ENCODE measurements at places on chromosomes 2 and 18. TPM values are rescaled to one million over a fixed set of nuclear protein-coding genes. Genes with fewer than 3 reads are reported as not detected.

DNA sequence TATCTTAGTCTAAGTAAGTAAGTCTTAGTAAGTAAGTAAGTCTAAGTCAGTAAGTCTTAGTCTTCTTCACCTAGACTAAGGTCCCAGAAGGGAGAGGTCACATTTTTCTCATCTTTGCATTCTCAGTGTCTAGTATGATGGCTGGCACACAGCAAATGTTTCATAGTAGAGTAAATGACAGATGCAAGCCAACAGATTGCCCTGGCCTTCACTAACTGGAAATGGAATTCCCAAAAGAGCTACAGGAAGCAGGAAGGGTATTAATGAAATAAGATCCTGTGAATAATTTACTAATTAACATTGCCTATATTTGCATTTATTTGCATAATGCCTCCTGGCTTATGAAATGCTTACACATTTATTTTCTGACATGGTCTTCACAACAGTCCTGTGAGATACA, 221.6 kb downstream of the RAD51AP2 start:
- no peaks in the 10 kb centered on the region for H3K36me3 ChIP-seq
- no peak overlapping the region for H3K27ac ChIP-seq
- no peak overlapping the region for H3K4me3 ChIP-seq
- DNase-seq, result no peak

DNA sequence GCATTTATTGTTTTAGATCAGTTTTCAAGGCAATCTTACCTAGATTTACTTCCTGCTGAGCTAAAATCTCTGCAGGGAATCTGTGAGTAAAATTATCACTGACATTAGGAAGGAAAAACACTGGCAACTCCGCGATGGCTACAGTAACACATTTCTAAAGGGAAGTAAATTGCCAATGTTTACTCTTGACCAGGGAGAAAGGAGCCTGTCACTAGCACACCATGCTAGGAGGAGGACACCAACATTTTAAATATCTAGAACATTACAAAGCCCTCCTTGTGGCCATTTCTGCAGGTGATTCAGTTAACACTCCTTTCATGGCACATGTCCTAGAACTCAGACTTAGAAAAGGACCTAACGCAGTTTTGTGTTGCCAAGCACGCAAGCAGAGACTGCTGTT, 58.4 kb downstream of the TCF4 start:
- no peaks in the 10 kb centered on the region for H3K27me3 ChIP-seq
- H3K27ac ChIP-seq, result no peak overlapping the region
- no peaks in the 10 kb centered on the region for H3K4me1 ChIP-seq
- H3K4me3 ChIP-seq, result no peak overlapping the region
- no peak for DNase-seq

- peaks cover 3% of the 10 kb centered on the region for H3K4me1 ChIP-seq
- no peak for DNase-seq
- H3K36me3 ChIP-seq, result no peaks in the 10 kb centered on the region
- H3K27ac ChIP-seq, result no peak overlapping the region
These were observed 474.1 kb downstream of the IRS1 start for GRCh38 chr2:226325526-226325925.

DNA sequence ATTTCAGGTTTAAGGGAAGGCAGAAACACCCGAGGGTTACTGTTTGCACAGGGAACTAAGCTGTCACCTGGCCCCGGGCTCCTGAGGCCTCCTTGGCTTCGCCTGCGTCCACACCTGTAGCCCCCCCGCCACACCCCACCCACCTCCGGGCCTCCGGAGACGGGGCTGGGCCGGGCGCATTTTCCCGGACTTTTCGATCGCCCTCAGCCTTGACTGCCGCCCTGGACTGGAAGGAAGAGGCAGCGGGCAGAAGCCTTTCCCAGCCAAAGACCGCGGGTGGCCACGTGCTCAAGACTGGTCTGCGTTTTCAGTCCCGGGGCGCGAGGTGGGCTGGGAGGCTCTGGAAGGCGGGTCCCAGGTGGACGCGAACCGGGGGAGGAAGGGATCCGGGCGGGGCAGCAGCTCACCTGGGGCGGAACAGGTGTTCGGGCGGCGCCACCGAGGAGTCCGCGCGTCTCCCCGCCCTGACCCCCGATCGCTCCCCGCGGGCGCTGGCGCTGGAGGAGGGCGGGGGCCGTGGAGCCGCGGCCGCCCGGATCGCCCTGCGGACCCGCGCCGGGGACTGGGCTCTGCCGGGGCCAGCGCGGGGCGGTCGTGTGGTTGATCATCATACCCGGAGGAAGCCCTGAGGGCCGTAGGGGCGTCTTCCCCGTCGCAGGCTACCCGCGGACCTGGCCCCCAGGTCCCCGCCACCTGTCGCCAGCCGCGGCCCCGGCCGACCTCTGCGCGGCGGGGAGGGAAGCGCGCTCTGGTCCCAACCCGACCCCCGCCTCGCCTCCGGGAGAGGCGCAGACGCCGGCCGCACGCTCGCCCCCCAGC, 3.2 kb downstream of the ID2 start:
- no peak for DNase-seq
- no peaks in the 10 kb centered on the region for H3K27me3 ChIP-seq
- H3K4me1 ChIP-seq, result no peaks in the 10 kb centered on the region
- H3K27ac ChIP-seq, result no peak overlapping the region

DNA sequence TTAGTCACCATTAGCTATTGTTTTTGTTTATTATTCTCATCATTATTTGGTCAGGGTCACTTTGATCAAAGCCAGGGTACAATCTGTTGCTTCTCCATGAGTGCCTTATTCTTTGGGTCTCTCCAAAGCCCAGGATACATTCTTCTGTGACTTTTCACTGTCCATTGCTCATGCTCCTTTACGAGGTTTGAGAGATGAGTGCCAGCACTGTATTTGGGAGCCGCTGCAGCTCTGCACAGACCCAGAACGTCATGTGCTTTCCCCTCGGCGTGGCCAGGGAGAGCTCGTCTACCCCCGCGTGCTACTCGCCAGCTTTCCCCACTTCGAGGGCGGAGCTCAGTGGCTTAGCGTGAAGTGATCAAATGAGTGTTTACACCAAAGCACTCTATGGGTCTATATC, 123.7 kb downstream of the COL6A3 start:
- no peaks in the 10 kb centered on the region for H3K36me3 ChIP-seq
- H3K27me3 ChIP-seq, result no peaks in the 10 kb centered on the region
- no peak overlapping the region for H3K27ac ChIP-seq
- peaks cover 9% of the 10 kb centered on the region for H3K4me1 ChIP-seq
- no peak overlapping the region for H3K4me3 ChIP-seq

DNA sequence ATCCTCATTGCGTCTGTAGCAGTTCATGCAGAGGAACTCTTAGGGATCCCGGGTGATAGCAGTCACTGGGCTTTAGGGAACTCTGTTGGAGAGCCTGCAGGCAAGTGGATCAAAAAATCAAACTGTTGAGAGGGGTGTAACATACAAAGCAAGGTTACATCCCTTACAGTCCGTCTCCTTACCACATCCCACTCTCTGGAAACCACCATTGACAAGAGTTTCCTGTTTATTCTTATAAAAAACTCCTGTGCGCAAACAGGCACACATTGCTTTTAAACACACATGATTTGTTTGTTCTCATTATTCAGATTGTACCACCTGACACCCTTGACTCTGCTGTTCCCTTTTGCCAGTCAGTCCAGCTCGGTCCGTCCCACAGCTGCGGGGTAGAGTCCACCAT, 137.7 kb downstream of the LTBP1 start:
- H3K36me3 ChIP-seq, result no peaks in the 10 kb centered on the region
- DNase-seq, result no peak
- no peak overlapping the region for H3K27ac ChIP-seq
- no peaks in the 10 kb centered on the region for H3K27me3 ChIP-seq

DNA sequence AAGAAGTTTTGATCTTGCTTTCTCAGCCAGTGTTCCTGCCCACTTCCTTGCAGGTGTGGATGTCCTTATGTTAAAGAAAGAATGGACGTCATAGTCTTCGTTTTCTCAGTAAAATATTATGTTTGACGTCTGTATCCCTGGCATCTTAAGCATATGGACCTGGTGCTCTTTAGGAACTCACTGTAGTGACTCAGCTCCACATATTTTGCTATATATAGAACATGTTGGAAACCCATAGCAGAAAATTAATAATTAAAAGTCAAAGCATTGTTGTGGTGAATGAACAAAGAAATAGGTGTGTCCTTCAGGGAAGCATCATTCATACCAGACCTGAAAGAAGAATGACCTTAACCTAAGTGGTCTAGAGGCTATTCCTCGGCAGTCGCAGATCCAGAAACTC, 196.1 kb downstream of the MCFD2 start:
- H3K27ac ChIP-seq, result no peak overlapping the region
- H3K27me3 ChIP-seq, result no peaks in the 10 kb centered on the region
- H3K4me1 ChIP-seq, result peaks cover 37% of the 10 kb centered on the region

GRCh38 chr2:172249986-172250385, 147.3 kb upstream of the DLX2 start:
- DNase-seq, result no peak
- H3K27ac ChIP-seq, result no peak overlapping the region
- H3K4me3 ChIP-seq, result no peak overlapping the region

- no peak overlapping the region for H3K27ac ChIP-seq
- no peaks in the 10 kb centered on the region for H3K27me3 ChIP-seq
- H3K4me3 ChIP-seq, result no peak overlapping the region
- H3K4me1 ChIP-seq, result peaks cover under 1% of the 10 kb centered on the region
These were observed 50.4 kb upstream of the EPAS1 start for GRCh38 chr2:46246790-46247189.

- no peaks in the 10 kb centered on the region for H3K36me3 ChIP-seq
- H3K4me1 ChIP-seq, result no peaks in the 10 kb centered on the region
- H3K27ac ChIP-seq, result no peak overlapping the region
- no peaks in the 10 kb centered on the region for H3K27me3 ChIP-seq
These were observed 72.0 kb downstream of the KCNG2 start for GRCh38 chr18:79869591-79870300.

DNA sequence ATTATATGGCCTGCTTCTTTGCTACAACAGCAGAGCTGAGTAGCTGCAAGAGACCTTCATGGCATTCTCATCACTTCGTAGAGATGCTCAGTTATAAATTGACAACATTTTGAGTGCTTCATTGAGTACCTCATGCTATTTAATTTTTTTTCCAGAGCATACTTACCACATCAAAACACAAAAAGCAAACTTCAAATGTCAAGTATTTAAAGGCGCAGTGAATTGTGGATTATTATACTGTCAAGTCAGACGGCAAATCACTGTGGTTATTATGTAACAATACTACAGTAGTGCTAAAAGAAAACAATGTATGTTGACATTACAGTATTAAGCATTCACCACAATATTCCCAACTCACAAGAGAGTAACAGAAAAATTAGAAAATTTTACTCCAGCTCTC, 12.5 kb downstream of the ZC3H8 start:
- H3K27me3 ChIP-seq, result no peaks in the 10 kb centered on the region
- DNase-seq, result no peak
- H3K27ac ChIP-seq, result no peak overlapping the region
- H3K4me3 ChIP-seq, result no peak overlapping the region
- H3K4me1 ChIP-seq, result no peaks in the 10 kb centered on the region

DNA sequence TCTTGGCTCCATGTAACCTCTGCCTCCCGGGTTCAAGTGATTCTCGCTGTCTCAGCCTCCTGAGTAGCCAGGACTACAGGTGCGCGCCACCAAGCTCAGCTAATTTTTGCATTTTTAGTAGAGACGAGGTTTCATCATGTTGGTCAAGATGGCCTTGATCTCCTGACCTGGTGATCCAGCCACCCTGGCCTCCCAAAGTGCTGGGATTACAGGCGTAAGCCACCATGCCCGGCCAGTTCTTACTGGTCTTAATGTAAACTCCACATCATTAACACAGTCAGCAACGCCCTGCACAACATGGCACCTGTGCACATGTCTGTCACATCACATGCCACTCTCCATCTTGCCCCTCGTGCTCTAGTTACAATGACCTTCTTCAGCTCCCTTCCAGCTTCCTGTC, 5.8 kb upstream of the KIF3C start:
- no peak overlapping the region for H3K4me3 ChIP-seq
- no peaks in the 10 kb centered on the region for H3K27me3 ChIP-seq
- no peaks in the 10 kb centered on the region for H3K4me1 ChIP-seq
- H3K27ac ChIP-seq, result no peak overlapping the region
- no peak for DNase-seq
- H3K36me3 ChIP-seq, result no peaks in the 10 kb centered on the region

GRCh38 chr2:7205151-7205830, 288.1 kb downstream of the RNF144A start:
- H3K27ac ChIP-seq, result no peak overlapping the region
- no peak for DNase-seq
- no peaks in the 10 kb centered on the region for H3K36me3 ChIP-seq
- no peaks in the 10 kb centered on the region for H3K4me1 ChIP-seq
- no peak overlapping the region for H3K4me3 ChIP-seq

- DNase-seq, result no peak
- H3K27ac ChIP-seq, result no peak overlapping the region
- H3K36me3 ChIP-seq, result no peaks in the 10 kb centered on the region
- no peak overlapping the region for H3K4me3 ChIP-seq
- H3K27me3 ChIP-seq, result no peaks in the 10 kb centered on the region
These were observed 13.9 kb upstream of the VRK2 start for GRCh38 chr2:58032764-58033080.

GRCh38 chr2:161052214-161052613, 108.0 kb upstream of the TANK start:
- H3K27me3 ChIP-seq, result no peaks in the 10 kb centered on the region
- no peak overlapping the region for H3K27ac ChIP-seq
- no peak for DNase-seq
- H3K4me3 ChIP-seq, result no peak overlapping the region

DNA sequence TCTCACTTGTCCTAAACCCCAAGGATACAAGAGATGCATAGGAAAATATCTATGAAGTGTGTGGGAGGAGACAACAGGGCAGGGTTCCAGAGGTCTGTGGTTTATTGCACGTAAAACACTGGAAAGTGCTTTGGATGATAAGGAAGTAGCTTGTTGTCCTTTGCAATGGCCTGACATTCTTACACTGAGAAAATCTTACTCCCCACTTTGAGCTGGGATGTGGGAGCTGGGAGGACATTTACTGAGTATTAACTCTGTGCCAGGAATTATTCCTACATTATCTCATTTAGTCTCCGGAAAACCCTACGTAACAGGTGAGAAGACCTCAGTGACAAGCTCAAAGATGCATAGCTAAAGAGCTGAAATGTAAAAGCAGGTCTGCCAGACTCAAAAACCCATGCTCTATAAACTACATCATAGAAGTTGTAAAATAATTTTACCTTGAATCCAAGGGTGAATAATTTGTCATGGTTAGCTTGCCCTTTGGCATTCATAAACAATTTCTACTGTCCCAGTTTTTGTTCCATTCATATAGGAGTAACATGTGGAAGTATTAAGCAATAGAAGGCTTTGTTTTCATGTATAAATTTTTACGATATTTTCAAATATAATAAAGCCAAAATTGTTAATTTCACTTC, 9.2 kb upstream of the GALNT3 start:
- no peaks in the 10 kb centered on the region for H3K36me3 ChIP-seq
- no peak overlapping the region for H3K4me3 ChIP-seq

The LOXHD1 gene
- total RNA-seq, result not detected

The KCNE4 gene
- total RNA-seq, result not detected

The TMEM178A gene
- total RNA-seq, result 0.14 TPM

The DUSP2 gene
- total RNA-seq, result 1.0 TPM

The DHX57 gene
- 33.0 TPM for total RNA-seq

The B3GNT7 gene
- 0.04 TPM for total RNA-seq

The ITGA4 gene
- 22.7 TPM for total RNA-seq

Measured in SJCRH30 (cell line).